ENCODE measurements at places on chromosomes 3 and 15. TPM values are rescaled to one million over a fixed set of nuclear protein-coding genes. Genes with fewer than 3 reads are reported as not detected.

PARP9 gene
- 14.5 TPM for total RNA-seq

BFSP2 gene
- 0.67 TPM for total RNA-seq

TAGLN3 gene
- not detected for total RNA-seq

DNAH12 gene
- 0.21 TPM for total RNA-seq

TXNRD3 gene
- 17.2 TPM for total RNA-seq

UCN2 gene
- 1.8 TPM for total RNA-seq

CCR3 gene
- not detected for total RNA-seq

- no peak for DNase-seq
Observed at GRCh38 chr15:87145696-87146095, 1066.0 kb downstream of the AGBL1 start.

DNA sequence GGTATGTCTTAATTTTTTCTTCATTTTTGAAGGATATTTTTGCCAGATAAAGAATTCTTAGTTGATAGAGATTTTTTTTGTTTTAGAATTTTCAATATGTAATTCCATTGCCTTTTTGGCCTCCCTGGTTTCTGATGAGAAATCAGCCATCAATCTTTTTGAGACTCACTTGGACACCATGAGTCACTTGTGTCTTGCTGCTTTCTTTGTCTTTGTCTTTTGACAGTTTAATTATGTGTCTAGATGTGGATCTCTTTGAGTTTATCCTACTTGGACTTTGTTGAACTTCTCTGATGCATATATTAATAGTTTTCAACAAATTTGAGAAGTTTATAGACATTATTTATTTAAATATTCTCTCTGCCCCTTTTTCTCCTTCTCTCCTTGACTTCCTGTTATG lies 34.7 kb upstream of the AQP9 start:
- DNase-seq = no peak

DNA sequence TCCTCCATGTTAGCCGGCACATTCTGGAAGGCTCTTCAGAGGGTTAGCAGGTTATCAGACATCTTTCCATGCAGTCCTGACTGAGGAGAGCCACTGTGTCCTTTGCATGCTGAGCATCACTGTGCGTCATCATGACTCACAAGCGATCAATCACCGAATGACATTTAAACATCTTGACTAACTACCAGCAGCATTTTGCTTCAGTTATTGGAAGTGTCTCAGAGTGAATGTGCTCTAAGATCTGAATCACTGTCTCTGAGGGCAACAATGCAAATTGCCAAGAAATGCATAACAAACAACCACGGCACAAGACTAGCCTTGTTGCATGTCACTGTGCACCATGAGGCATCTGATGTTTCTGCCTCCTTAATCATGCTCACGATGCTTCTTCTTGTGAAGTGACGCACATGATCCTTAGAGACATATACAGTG lies 18.3 kb upstream of the ATP8B4 start:
- DNase-seq = peak; percentile 69

DNA sequence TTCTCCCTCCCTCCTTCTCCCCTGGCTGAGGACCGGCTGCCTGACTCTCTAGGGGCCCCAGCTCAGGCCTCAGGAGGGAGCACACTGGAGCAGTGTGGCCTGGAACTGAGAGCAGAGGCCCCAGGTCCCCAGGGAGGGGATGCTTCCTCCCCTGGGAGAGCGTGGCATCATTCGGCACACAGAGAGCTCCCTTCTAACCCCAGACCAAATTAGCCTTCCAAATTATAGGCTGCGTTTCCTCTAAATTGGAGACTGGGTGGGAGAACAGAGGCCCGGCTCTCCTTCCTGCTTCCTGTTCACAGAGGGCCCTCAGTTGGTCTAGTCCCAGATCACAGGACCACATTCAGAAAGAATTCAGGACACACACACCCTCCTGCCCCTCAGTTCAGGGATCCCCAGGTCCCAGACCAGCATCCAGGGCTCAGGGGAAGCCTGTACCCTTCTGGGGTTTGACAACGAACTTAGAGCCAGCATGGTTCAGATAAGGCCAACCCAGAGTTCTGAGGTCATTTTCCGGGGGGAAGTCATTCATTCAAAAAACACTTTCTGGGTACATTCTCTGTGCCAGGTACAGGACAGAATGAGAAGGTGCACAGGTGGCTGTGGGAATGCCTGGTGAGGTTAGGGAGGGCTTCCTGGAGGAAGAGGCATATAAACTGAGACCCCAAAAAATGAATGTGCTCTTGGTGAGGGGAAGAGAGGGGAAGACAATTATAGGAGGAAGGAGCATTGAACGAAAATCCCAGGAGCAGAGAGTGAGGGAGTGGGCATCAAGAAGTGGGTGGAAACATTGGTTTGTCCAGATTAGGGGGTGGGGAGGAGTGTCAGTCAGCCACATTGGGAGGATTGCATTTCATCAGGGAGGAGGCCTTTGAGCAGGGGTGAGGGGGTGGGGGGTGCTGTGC lies 28.4 kb upstream of the RPL29 start:
- no peak for DNase-seq

DNA sequence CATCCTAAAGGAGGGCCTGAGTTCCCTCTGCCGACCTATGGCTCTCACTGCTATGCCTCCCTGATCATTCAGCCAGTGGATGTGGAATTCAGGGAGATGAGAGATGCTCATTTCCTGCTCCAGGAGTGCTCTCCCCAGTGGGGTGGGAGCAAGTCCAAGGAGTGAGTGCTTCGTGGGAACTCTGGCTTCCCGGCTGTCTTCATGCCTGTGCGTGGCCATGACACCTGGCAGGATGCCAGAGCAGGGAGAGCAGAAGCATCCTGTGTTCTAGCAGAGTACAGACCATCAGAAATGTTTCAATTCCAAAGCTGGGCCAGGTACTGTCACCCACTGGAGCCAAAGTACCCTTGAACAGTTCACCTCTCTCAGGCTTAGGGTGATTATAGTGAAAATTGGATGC lies 45.1 kb downstream of the APH1B start:
- DNase-seq = no peak

DNA sequence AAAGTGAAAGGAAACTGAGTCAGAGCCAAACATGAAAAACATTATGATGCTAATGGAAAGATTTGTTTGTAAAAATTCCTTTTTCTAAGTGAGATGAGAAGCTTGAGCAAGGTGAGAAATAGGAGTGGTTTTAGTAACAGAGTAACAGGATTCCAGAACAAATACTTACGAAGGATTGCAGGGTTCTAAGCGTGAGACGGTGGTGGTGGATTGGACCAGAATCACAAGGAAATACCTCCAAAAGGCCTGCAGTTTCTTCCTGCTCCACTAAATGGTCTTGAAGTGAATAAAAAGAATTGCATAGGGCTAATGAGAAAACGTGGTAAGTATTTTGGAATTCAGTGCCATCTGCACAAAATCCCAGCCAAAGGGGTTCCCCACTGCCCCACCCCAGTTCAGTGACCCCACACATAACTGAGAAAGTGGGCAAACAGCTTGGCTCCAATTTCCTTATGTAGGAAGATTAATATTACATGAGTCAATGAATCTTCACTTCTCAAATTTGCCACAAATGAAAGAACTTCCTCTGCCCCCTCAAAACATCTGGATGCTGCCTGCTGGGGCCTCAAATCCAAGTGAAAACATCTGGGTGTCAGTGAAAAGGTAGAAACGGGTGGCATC lies 283.8 kb upstream of the NR2F2 start:
- no peak for DNase-seq

- DNase-seq = no peak
Observed at GRCh38 chr3:117263745-117264144, 554.2 kb downstream of the TUSC7 start.

DNA sequence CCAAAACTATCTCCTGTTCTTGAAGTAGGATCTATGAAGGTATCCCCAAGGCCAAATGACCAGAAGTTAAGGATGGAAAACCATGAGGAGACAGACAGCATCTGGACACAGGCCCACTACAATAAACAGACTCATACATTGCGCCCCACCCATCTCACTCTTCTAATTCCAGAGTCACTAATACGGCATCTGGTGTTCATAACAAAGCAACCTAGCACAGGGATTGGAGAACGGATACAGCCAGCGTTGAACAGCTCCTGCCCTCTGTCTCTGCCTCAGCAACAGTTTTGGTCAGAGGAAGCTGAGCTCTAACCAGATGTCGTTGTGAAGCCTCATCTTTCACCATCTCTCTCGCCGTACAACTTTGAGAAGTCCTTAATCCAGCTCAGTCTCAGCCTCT lies 44.5 kb upstream of the CCDC80 start:
- DNase-seq = no peak

- no peak for DNase-seq
Observed at GRCh38 chr3:77489216-77489615, 449.3 kb downstream of the ROBO2 start.

DNA sequence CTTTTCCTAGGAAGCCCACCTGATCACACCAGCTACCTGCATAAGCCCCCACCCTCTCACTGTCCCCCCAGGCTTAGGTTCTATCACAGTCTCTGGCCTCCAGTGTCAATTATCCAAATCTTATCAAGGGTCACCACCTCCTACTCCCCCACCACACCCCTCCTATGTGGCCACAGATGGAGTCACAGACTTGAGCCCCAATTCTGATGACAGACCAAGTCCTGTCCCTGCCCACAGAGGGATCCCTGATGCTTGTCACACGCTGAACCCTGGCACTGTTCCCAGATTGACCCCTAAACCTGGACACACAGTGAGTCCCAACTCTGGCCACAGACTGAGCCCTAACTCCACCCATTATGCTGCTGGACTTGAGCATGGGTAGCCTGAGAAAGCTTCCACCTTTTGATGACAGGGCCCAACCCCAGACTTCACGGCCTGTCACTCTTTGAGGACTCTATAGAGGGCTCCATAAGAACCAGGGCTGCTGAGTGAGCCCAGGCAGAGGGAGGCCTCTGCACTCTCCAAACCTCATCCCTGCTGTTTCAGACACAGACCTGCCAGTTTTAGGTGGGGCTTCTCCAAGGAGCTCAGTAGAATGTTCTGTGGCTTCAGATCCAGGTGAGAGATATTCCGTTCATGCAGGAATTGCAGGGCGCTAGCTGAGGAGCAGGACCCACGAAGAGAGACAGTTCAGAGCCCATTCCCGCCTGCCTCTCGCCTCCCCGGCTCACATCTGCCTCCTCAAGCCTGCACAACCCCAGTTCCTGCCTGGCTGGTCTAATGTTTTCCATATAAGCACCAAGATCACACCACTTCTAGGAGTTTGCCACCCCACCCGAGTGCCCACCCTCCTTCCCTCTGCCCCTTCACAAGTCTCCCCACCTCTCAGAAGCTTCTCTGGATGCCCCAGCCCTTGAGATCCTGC lies 1.8 kb downstream of the ULK3 start:
- no peak for DNase-seq

DNA sequence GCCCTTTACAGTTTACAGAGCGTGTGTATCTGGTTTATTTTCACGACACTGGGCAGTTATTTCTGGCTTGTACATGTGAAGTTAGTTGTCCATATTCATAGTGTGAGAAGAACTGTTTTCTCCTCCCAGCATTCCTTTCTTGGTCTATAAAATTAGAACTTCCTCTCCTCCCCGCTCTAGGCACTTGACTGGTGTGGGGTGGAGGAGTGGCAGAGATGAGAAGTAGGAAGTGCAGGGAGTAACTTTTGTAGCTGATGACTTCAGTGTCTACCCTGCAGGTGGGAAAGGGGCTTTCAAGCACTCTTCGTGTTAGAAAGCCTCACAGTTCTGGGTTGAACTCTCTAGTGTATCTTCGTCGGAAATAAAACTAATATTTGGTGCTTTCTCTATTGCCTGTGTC lies 13.4 kb downstream of the APOD start:
- DNase-seq = no peak

GRCh38 chr3:153090973-153091372 lies 71.1 kb upstream of the RAP2B start:
- DNase-seq = no peak

GRCh38 chr3:123401836-123402530 lies 46.9 kb downstream of the ADCY5 start:
- DNase-seq = no peak

DNA sequence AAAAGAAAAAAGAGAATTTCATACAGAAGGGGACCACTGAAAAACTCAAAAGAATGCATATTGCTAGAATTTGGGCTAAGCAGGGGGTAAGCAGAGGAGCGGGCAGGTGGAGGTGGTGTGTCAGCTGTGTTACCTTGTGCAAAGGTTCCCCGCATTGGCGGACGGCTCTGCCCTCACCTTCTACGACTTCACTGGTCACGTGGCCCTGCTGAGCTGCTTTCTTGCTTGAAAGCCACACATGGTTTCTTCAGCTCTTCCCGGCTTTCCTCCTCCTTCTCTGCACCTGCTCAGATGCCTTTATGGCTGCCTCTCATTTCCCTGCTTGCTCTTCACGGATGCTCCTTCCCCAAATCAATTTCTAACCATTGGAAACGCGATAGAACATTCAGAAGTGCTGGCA lies 30.5 kb downstream of the FAH start:
- DNase-seq = no peak

DNA sequence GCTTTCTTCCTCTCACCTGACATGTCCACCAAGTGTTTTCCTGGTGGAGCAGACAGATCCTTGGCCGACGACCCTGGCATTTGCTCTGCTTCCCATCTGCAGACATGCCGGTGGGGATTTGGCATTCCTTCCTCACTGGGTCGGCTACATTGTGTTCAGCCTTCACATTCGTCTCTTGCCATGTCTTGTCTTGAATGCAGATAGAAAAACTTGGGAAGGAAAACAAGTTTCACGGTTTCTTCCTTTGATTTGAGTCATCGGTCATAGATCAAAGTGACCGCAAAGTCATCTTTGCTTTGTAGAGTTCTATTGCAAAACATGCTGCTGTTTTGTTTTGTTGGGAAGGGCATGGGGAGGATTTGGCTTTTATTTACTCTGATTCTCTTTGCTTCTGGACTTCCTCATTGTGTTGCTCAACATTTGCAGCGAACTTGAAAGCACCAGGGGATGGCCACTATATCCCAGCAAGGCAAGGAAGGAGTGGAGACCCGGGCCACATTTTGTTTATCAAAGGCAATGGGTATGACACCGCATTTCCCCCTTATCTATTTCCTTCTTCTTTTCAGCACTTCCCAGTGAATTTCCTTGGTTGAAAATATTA lies 321.3 kb downstream of the CACNA2D3 start:
- no peak for DNase-seq

DNA sequence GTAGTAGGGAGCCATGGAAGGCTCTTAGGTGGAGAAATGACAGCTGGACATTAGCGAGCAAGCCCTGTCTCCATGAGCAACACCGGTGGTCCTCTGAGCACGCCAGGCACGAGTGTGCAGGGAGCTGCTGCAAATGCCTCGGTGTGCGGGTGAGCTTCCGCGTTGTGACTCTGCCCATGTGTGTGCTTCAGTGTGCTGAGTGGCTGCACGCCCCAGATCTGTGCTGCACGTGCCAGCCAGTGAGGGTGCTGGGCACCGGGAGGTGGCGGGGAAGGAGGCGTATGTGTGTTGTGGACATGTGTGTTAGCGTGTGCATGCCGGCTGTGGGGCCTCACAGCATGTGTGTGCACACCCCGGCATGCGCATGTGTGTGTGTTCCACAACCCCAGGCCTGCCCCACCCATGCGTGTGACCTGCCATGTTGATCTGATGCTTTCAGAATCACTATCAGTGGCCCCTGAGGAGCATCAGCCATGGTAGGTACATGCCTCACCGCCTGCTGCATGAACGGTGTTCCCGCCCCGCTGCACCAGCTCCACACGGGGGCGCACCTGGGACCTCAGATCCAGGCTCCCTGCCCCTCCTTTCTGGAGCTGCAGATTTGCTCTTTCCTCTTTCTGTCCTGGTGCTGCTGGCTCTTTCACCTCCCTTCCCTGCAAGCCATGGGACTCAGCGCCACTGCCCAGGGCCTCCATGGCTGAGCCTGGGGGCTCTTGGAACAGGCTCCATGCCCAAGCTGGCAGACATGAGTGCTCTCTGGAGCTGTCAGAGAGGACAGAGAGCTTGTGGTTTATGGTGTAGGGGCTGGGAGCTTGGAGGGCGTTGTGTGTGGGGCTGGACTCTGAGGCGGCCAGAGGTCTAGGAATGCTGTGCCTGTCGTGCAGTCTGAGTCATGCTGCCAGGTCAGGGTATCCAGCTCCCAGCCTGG lies 169.4 kb downstream of the TBC1D2B start:
- no peak for DNase-seq

Measured in Panc1 (cell line).